Fibroblast of the conjunctiva (primary cell): ENCODE measurements at places on chromosomes 12 and 14.

- no peak for DNase-seq
Observed at GRCh38 chr12:53862831-53863230, 75.8 kb upstream of the HOXC13 start.

DNA sequence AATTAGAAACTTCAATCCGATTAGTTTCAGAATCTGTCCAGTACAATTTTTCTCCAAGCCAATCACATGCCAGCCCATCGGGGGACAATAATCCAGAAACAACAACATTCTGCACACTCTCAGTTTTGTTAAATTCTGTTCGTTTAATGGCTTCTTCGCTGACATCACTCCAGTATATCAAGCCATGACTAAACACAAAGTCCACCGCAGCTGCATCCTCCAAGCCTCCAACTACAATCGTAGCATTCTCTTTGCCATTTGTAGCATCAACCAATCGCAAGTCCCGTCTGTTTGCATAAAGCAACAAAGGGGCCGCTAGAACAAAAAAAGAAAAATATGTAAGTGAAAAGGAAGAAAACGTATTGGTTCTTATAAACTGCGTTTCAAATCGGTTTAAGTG lies 22.5 kb downstream of the LRP6 start:
- DNase-seq: no peak

DNA sequence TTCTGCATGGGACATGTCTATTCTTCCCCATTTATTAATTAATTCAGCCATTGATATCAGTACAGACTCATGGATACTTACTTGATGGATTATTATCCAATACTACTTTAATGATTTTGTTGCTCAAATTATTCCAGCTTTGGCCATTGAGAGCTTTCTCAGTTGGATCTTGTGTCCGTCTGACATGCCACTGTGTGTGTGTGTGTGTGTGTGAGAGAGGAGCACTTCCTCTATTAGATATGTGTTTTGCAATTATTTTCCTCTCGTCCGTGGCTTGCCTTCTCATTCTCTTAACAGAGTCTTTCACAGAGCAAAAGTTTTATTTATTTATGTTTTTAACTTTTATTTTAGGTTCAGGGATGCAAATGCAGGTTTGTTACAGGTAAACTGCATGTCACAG lies 194.2 kb downstream of the ADGRD1 start:
- no peak for DNase-seq

- DNase-seq: peak; percentile 85
Observed at GRCh38 chr12:53659011-53659551, 16.8 kb downstream of the ATP5MC2 start.

- no peak for DNase-seq
Observed at GRCh38 chr12:25950329-25951115, 8.0 kb upstream of the RASSF8 start.

- DNase-seq: no peak
Observed at GRCh38 chr12:102568276-102568675, 87.9 kb upstream of the IGF1 start.

GRCh38 chr12:30269496-30269895 lies 426.2 kb downstream of the IPO8 start:
- no peak for DNase-seq

- DNase-seq: no peak
Observed at GRCh38 chr12:121513464-121514183, 67.2 kb downstream of the KDM2B start.

DNA sequence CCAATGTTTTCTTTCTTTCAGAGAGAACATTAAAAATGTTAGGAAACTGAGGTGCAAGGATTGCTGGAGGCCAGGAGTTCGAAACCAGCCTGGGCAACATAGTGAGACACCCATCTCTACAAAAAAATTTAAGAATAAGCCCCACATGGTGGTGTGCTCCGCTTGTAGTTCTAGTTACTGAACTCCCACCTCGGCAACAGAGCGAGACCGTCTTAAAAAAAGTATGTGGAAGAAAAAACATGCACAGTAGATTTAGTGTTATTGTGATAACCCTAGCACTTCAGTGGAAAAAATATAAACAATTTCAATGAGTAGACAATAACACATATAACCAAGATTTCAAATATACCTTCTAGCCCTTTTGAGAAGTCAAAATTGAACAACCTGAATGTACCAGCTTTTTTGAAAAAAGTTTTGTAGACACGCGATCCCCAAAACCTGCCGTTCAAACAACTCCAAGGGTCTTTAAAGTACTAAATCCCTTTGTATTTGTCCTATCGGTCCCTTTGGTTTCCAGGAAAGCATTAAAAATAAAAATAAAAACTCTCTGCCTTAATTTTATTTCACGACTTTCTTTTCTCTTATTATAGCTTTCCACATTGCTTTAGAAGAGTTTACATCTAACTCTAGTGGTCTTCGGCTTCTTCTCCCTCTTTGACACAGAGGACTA lies 1.0 kb upstream of the ANO6 start:
- DNase-seq: no peak
